ENCODE measurements at places on chromosomes 2 and 18. TPM values are rescaled to one million over a fixed set of nuclear protein-coding genes. Genes with fewer than 3 reads are reported as not detected.

Gene POMC
- 92.0 TPM for total RNA-seq

Gene OR6B2
- not detected for total RNA-seq

- no peak overlapping the region for H3K4me3 ChIP-seq
- no peak overlapping the region for H3K27ac ChIP-seq
- H3K27me3 ChIP-seq = no peaks in the 10 kb centered on the region
These were observed 27.5 kb downstream of the ZNF516 start for GRCh38 chr18:76467371-76468190.

- H3K36me3 ChIP-seq = no peaks in the 10 kb centered on the region
- H3K27ac ChIP-seq = no peak overlapping the region
- no peak for DNase-seq
- peaks cover 44% of the 10 kb centered on the region for H3K4me1 ChIP-seq
These were observed 70.0 kb downstream of the HS1BP3 start for GRCh38 chr2:20580690-20581437.

- H3K4me3 ChIP-seq = no peak overlapping the region
- no peak for DNase-seq
- no peaks in the 10 kb centered on the region for H3K27me3 ChIP-seq
- no peak overlapping the region for H3K27ac ChIP-seq
These were observed 57.7 kb downstream of the ADNP2 start for GRCh38 chr18:80166725-80167124.

DNA sequence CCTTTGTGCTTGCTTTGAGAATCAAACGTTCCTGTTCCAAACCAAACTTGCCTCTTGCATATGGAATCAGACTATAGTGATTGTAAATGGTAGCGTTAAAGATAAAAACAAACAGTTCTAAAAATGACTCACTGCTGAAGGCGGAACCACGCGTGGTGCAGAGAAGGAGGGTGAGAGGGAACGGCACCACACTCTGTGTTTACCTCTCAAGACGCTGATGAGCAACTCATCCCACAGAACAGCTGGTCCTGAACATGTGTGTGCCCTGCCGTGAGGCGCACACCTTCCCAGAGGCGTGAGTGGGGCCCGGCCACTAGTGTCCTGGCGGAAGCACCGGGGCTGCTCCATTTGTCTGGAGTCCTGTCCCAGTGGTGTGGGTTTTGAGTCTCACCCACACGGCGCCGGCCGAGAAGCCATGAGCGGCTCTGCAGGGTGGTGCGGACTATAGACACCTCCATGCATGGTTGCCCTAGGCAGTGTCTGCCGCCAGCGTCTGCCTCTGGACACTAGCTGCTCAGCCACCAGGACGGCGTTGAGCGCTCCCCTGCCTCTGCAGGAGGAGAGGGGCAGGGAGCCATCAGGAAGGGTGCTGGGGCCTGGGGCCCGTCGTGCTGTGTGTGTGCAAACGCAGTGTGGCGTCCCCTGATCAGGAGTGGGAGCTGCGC, 52.1 kb downstream of the NFATC1 start:
- H3K36me3 ChIP-seq = peaks cover 2% of the 10 kb centered on the region
- no peaks in the 10 kb centered on the region for H3K4me1 ChIP-seq
- no peaks in the 10 kb centered on the region for H3K27me3 ChIP-seq
- H3K27ac ChIP-seq = no peak overlapping the region

GRCh38 chr18:67728364-67728763, 211.8 kb upstream of the DSEL start:
- no peaks in the 10 kb centered on the region for H3K27me3 ChIP-seq
- no peaks in the 10 kb centered on the region for H3K4me1 ChIP-seq
- no peak overlapping the region for H3K27ac ChIP-seq
- no peak for DNase-seq
- H3K4me3 ChIP-seq = no peak overlapping the region
- no peaks in the 10 kb centered on the region for H3K36me3 ChIP-seq

DNA sequence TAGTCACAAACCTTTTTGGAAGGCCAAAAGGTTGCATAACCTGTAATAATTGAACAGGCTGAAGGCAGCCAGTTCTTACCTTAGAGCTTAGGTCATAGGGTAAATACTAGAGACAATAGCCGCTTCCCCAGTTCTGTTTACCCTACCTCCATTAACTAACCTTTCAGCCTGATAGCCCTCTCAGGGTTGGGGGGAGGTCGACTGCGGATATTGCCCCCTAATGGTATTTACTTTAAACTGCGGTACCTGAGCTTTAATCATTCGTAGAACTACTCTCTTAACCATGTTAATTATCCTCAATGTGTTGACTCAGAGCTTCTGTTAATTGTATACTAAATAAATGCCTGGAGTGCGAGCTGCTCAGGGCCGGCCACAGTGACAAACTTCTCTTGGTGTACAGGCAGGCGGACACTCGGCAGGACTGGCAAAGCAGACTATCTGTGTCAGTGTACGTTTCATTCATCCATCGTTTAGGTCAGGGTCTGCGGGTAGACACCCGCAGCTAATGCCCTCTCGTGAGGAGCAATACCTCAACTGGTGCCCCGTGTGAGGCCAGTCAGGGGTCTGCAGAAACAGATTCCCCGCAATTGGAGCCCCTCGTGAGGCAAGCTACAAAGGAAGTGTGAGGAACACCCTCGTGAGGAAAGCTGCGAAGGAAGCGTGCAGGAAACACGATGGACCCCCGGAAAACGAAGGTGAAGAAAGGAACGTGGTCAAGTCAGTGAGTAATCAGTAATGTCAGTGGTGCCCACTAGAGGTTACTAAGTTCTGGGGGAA, 115.3 kb upstream of the SCN7A start:
- no peak overlapping the region for H3K4me3 ChIP-seq
- no peaks in the 10 kb centered on the region for H3K27me3 ChIP-seq
- no peak overlapping the region for H3K27ac ChIP-seq
- no peaks in the 10 kb centered on the region for H3K4me1 ChIP-seq
- DNase-seq = no peak

DNA sequence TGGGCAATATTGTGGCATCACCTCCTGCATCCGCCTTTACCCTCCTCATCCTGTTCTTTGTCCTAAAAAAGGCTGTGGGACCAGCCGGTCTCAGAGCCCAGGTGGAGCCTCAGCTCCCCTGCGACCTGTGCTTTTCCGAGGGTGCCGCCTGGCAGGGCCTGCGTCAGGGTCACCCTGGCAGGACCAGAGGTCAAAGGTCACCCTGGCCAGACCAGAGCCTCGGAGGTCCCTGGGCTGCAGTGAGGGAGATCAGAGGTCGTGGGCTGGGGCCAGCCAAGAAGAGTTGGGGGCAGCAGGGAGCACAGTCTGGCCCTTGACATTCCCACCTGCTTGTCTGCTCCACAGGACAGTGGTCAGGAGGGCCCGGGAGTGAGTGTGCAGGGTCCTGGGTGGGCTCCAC, 31.5 kb downstream of the RBFA start:
- no peaks in the 10 kb centered on the region for H3K4me1 ChIP-seq
- H3K36me3 ChIP-seq = no peaks in the 10 kb centered on the region
- no peaks in the 10 kb centered on the region for H3K27me3 ChIP-seq
- no peak for DNase-seq
- H3K4me3 ChIP-seq = no peak overlapping the region

All from body of pancreas (tissue), 4 donors.